ENCODE measurements at places on chromosomes 16 and 17.

DNA sequence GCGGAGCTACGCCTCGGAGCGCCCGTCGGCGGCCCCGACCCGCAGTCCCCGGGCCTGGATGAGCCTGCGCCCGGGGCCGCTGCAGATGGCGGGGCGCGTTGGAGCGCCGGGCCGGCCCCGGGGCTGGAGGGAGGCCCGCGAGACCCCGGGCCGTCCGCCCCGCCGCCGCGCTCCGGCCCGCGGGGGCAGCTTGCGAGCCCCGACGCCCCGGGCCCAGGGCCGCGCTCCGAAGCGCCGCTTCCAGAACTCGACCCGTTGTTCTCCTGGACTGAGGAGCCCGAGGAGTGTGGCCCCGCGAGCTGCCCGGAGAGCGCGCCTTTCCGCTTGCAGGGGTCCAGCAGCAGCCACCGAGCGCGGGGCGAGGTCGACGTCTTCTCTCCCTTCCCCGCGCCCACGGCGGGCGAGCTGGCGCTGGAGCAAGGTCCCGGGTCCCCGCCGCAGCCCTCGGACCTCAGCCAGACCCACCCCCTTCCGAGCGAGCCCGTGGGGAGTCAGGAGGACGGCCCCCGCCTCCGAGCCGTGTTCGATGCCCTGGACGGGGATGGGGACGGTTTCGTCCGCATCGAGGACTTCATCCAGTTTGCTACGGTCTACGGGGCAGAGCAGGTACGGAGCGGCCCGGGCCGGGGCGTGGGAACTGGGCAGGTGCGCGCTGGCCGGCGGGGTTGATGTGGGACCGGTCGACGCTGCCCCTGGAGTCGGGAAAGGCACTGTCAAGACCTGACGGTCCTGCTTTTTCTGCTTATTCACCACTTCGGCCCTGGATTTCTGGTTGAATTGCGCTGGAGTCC lies 861 bp downstream of the RAB11FIP3 start:
- DNase-seq = no peak

DNA sequence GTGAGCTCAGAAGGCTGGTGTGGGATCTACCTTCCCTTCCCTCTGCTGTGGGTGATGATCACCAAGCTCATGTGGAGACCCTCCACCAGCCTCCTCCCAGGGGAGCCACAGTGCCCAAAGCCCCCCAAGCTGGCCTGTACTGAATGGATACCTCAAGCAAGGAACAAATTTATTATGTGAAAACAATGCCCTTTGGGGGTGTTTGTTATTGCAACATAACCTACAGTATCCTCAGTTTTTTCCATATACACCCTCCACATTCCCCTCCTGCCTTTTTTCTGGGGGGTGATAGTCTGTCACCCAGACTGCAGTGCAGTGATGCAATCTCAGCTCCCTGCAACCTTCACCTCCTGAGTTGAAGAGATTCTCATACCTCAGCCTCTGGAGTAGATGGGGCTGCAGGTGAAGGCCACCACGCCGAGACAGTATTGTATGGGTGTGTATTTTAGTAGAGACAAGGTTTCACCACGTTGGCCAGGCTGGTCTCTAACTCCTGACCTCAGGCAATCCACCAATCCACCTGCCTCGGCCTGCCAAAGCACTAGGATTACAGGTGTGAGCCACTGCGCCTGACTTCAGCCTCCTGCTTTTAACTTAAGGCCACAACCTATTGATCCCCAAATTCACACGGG lies 215.9 kb downstream of the CPPED1 start:
- DNase-seq = no peak

- no peak for DNase-seq
Observed at GRCh38 chr16:57043248-57043647, 49.1 kb upstream of the CPNE2 start.

DNA sequence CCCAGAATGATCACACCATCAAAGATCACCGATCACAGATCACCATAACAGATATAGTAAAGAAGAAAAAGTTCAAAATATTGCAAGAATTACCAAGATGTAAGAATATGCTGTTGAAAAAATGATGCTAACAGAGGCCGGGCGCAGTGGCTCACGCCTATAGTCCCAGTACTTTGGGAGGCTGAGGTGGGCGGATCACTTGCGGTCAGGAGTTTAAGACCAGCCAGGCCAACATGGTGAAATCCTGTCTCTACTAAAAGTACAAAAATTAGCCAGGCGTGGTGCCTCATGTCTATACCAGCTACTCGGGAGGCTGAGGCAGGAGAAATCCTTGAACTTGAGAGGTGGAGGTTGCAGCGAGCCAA lies 53.2 kb downstream of the CPPED1 start:
- peak; percentile 17 for DNase-seq

GRCh38 chr17:12789481-12790248 lies at the start of gene ARHGAP44:
TSS of gene ARHGAP44 (plus strand) at chr17:12789498. CDS start at chr17:12789839, 341 bp downstream.
- no peak for DNase-seq

DNA sequence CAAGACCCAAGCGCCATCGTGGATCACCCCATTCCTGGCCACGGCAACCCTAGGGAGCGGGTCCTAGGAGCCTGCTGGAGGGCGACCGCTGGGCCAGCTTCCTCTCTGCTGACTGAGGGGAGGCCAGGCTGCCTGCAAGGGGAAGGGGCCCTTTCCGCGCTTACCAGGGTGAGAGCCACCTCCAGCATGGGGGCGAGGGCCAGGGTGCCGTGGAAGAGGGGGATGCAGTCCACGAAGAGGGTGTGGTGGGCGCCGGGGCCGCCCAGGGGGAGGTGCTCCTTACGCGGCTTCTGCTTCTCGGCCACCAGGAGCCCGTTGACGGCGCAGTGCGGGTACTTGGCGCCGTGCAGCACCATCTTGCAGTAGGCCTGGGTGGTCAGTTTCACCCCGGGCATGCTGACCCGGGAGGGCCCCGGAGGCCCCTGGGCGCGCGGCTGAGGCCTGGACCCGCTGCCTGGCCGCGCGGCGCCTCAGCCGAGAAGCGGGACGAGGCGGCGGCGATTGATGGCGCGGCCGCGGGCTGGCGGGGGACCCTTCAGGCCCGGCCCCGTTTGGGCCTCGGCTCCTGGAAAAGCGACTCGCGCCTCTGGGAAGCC lies 345 bp downstream of the EMC8 start:
- DNase-seq = no peak

DNA sequence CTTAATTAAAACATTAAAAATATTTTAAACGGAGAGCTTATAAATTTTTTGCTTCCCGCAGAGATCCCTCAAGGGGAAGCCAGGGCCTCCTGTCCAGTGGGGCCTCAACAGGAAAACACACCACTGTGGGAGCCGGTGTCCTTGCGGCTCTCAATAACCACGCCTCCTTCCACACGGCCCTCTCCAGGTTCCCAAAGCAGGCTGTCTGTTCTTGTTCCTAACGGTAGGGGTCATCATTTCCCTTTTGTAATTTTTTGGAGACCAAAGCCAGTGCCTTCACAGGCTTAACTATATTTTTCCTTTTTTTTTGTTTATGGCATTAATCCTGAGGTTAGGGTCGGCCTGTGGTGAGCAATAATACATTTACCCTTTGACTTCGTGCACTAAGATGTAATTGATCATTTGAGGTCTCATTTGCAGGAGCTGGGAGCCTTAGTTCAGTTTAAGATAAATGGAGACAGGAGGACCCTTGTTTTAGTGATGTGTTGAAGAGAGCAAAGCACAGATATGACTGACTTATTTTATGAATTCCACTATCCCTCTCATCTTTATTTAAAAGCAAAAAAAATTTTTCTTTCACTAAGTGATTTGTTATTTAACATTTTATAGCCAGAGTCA lies 77.5 kb upstream of the N4BP1 start:
- DNase-seq = peak; percentile 13

GRCh38 chr16:66603537-66604375 lies 748 bp upstream of the CMTM3 start:
- DNase-seq = peak; percentile 42

DNA sequence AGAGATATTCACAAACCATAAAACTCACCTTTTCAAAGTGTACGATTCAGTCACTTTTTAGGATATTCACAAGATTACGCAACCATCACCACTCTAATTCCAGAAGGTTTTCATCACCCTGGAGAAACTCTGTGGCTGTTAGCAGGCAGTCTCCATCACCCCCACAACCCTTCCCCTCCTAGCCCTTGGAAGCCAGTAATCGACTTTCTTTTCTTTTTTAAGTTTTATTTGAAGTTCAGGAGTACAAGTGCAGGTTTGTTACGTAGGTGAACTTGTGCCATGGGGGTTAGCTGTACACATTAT lies 363.5 kb downstream of the CPPED1 start:
- DNase-seq = no peak

- DNase-seq = no peak
Observed at GRCh38 chr16:55346475-55346874, 22.5 kb downstream of the IRX6 start.

DNA sequence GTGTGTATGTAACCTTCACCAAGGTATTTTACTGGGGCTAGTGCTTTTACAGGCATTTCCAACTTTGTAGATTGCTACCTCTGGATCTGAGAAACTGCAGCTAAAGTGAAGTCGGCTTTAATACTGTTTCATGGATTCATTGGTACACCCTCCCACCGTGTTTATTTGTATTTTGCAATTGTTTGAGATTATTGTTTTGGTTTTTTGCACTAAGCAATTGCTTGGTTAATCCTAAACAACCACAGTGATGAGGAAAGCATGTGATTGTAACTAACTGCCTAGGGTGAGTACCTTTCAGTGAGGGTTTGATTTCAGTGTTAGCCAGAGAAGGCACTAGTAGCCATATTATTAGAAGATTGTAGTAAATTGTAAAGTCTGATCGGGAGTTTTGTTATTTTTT lies 3.3 kb downstream of the LUC7L3 start:
- DNase-seq = no peak

GRCh38 chr16:56780646-56781045 lies 50.7 kb downstream of the NUP93 start:
- DNase-seq = no peak

DNA sequence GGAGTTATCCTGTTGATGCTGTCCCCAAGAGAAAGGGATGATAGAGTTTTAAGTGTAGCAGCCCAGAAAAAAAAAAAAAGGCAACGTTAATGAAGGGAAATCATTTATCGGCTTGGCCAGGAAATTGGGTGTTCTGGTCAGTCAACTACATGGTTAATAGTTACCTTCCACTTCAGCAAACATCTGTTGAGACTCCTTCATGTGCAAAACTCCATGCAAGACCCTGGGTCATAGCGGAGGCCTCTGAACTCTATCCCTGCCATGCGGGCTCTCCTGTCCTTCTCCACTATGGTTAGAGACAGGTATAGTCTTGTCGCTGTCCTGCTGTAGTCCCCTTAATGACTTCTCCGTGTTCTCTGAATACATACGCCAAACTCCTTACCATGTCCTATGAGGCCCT lies 3.5 kb upstream of the LYRM9 start:
- no peak for DNase-seq

DNA sequence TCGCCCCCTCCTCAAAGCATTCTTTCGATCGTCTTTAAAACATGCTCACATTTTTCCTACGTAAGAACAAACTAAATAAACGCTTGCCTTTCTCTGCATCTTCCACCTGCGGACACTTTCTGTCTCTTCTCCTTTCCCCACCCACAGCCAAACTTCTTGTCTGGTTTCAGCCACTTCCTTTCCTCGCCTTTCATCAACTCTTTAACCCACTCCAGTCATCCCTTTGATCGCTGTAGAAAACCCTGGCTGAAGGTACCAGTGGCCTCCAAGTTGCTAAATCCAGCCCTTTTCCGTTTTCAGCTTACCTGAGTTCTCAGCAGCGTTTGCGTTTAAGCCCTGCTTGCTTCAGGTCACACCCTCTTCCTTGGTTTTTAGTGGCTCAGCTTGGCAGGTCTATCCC lies 483 bp downstream of the RPA1 start:
- no peak for DNase-seq

GRCh38 chr16:57115514-57116182 lies 23.3 kb downstream of the CPNE2 start:
- DNase-seq = no peak

DNA sequence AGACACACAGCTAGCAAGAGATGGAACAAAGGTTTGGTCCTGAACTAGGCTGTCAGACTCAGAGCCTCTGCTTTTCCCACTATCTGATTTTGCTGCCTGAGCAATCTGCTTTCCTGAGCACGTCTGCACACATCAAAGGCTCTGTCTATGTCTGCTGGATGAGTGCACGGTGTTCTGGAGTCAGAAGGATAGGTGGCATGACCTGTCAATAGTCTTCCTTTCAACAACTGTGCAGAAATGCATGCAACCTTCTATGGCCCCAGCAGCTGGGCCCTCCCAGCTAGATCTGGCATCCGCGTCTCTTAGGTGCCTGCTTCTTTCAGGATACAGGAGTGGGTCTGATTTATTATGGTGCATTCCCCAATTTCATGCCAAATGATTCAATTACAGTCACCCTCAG lies 138.3 kb downstream of the UTP18 start:
- no peak for DNase-seq

DNA sequence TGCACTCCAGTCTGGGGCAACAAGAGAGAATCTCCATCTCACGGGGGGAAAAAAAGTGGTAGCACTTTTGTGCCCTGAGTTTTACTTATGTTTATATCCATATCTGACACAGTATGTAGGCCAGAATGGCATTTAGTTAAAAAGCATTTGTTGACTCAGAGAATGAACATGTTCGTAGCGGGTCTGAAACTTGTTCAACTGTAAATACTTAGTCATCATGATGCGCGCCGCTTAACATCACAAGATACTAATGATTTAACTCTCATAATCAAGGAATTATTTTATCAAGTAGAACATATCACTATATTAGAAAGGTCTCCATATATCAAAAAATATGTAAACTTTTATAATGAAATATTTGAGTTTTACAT lies 55.3 kb upstream of the ITGA2B start:
- DNase-seq = no peak

- no peak for DNase-seq
Observed at GRCh38 chr17:27430882-27431491, 25.3 kb upstream of the KSR1 start.

DNA sequence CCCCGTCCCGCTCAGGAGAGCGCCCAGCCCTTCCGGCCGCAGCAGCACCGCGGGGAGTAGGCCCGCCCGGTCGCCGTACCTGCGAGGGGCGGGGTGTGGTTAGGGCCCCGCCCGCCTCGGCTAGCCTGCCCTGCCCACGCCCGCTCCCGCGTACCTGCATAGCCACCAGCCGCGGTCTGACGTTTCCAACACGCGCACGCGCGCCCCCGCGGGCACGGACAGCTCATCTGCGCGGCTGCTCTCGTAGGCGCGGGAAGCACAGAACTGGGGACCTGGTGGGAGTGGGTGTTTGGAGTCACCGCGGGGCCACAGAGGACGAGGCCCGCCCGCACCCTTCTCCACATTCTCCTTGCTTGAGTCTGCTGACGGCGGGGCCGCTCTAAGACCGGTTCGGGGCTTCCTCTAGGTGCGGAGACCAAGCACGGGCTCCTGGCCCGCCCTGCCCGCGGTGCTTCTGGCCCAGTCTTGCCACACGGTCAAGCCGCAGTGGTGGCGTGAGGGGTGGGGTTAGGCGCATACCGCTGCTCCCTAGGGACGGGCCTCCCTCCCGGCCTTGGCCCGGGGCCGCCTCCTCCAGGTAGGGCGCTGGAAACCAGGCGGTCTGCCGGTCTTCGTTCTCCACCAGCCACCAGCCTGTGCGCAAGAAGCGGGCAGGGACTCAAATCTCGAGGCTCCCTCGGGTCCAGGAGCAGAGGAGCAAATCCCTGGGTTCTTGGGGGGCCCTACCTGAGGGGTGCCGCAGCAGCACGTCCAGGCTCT lies 1.8 kb downstream of the NOXO1 start:
- DNase-seq = no peak
